ENCODE measurements at places on chromosomes 11 and 22.

DNA sequence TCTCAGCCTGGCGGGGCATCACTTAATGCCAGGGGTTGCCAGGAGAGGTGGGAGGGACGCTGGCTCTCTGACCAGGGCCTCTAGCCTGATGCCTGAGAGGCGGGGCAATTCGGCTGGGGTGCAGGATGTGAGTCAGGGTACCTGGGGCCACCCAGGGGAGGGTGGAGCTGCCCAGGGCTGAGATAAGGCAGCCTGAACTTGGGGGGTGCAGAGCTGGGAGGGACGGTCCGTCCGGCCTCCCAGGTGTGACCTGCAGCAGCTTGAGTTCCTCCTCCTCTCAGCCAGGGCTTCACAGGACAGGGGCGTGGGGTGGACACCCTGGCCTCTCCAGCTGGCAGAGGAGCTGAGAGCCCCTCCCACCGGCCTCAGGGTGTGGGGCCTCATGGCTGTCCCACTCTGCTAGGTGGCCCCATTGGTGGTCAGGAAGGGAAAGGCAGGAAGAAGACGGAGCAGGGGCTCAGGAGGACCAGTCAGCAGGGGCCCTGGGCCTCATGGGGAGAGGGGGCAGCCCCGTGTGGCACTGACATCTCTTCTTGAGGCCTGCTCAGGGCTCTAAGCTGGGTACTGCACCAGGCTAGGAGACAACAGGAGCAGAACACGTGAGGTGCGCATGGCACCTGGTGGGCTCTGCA, 942 bp upstream of the RPS6KA4 start:
- DNase-seq: no peak

DNA sequence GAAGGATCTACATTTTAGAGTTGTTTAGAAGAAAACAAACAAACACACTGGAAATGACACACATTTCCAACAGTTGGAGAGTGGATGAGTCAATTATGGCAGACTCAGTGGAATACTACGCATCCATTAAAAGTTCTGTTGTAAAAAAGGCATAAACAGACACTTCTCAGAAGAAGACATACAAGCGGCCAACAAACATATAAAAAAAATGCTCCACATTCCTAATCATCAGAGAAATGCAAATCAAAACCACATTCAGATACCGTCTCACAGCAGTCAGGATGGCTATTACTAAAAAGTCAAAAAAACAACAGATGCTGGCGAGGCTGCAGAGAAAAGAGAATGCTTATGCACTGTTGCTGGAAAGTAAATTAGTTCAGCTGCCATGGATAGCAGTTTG, 298.2 kb downstream of the DDX10 start:
- DNase-seq: no peak

- DNase-seq: no peak
Observed at GRCh38 chr22:32866953-32867352, 65.4 kb downstream of the TIMP3 start.

- no peak for DNase-seq
Observed at GRCh38 chr11:606245-606644, 9.5 kb downstream of the IRF7 start.

Data from globus pallidus (tissue), 1 donor.